COR-L47 (cell line): ENCODE measurements at places on chromosomes 3 and 15.

GRCh38 chr3:12578742-12579141 is 21.9 kb downstream of the MKRN2 start:
- no peak for DNase-seq

DNA sequence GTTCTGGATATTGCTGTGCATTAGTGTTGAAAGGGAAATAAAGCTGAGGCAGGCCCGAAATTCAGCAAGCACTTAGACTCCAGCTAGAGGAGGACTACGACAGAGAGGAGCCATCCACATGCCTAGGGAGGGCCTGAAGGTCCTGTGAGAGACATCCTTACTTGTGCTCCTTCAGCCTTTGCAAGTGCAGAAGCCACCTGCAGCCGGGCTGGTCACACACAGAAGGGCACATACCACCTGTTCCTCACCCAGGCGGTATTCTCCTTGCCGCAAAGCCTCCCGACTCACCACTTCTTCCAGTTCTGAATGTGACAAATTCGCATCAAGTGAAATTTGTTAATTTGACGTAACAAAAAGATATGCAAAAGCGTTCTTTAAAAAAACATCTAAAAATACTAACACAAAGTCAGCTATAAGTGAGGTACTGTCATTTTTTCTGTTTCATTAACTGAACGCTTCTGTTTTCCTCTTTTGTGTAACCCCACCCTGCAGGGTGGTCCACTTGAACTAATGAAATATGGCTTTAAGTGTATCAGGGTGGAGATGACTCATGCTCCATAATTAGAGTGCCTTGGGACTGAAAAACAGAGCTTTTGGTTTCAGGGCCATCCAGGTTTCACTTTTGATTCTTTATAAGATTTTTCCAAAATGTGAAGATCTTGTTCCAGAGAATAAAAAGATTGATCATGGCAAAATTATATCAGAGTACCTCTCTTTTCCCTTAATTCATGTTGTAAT is 467.9 kb upstream of the ATP11B start:
- no peak for DNase-seq

GRCh38 chr3:52325686-52326085 is 9.6 kb downstream of the DNAH1 start:
- no peak for DNase-seq

- DNase-seq: no peak
Measured at GRCh38 chr15:46753946-46754345, 963.4 kb upstream of the SEMA6D start.

GRCh38 chr15:68330416-68330815 is 52.9 kb downstream of the FEM1B start:
- DNase-seq: no peak

GRCh38 chr3:56711344-56711743 is 28.3 kb upstream of the TASOR start:
- DNase-seq: no peak
